ENCODE measurements at places on chromosomes 5 and 9. TPM values are rescaled to one million over a fixed set of nuclear protein-coding genes. Genes with fewer than 3 reads are reported as not detected.
A peak's percentile ranks its signal among the peaks of the same experiment; 100 is the strongest.

Gene MCC
- 22.0 TPM for total RNA-seq

Gene LPCAT1
- 44.1 TPM for total RNA-seq

Gene TAF7
- 96.9 TPM for total RNA-seq

Gene ANKRD34B
- total RNA-seq = not detected

Gene ZBTB5
- 16.1 TPM for total RNA-seq

Gene CBY3
- total RNA-seq = not detected

Gene ACSL6
- 2.4 TPM for total RNA-seq

- peaks cover 16% of the 10 kb centered on the region for H3K4me1 ChIP-seq
- peaks cover 54% of the 10 kb centered on the region for H3K27me3 ChIP-seq
- peak overlapping the region; percentile 59 for H3K4me3 ChIP-seq
Measured at GRCh38 chr5:114362197-114362976, 517 bp downstream of the KCNN2 start.

GRCh38 chr5:179873588-179874110 is 15.0 kb upstream of the MRNIP start:
- no peaks in the 10 kb centered on the region for H3K36me3 ChIP-seq
- DNase-seq = no peak
- no peak overlapping the region for H3K4me3 ChIP-seq

- H3K27me3 ChIP-seq = no peaks in the 10 kb centered on the region
- H3K4me1 ChIP-seq = no peaks in the 10 kb centered on the region
- no peak overlapping the region for H3K27ac ChIP-seq
- DNase-seq = no peak
- H3K4me3 ChIP-seq = no peak overlapping the region
Measured at GRCh38 chr5:14298126-14298847, 155.1 kb downstream of the TRIO start.

GRCh38 chr9:128438343-128439109 is 17.3 kb upstream of the ODF2 start:
- no peaks in the 10 kb centered on the region for H3K4me1 ChIP-seq
- DNase-seq = peak; percentile 88
- H3K36me3 ChIP-seq = no peaks in the 10 kb centered on the region
- H3K27me3 ChIP-seq = no peaks in the 10 kb centered on the region
- no peak overlapping the region for H3K27ac ChIP-seq
- H3K4me3 ChIP-seq = no peak overlapping the region

GRCh38 chr5:116482394-116482793 is 92.2 kb downstream of the SEMA6A start:
- H3K27me3 ChIP-seq = no peaks in the 10 kb centered on the region
- no peaks in the 10 kb centered on the region for H3K4me1 ChIP-seq
- no peak overlapping the region for H3K4me3 ChIP-seq
- H3K36me3 ChIP-seq = no peaks in the 10 kb centered on the region
- no peak overlapping the region for H3K27ac ChIP-seq

GRCh38 chr5:177369645-177370440 is 12.1 kb downstream of the RGS14 start:
- peak overlapping the region; percentile 45 for H3K27ac ChIP-seq
- no peak for DNase-seq
- H3K27me3 ChIP-seq = no peaks in the 10 kb centered on the region
- H3K36me3 ChIP-seq = no peaks in the 10 kb centered on the region
- H3K4me3 ChIP-seq = no peak overlapping the region
- peaks cover 16% of the 10 kb centered on the region for H3K4me1 ChIP-seq

- H3K4me3 ChIP-seq = no peak overlapping the region
- no peaks in the 10 kb centered on the region for H3K4me1 ChIP-seq
- H3K36me3 ChIP-seq = no peaks in the 10 kb centered on the region
- no peaks in the 10 kb centered on the region for H3K27me3 ChIP-seq
- DNase-seq = no peak
Measured at GRCh38 chr5:143648696-143649095, 163.3 kb upstream of the HMHB1 start.

DNA sequence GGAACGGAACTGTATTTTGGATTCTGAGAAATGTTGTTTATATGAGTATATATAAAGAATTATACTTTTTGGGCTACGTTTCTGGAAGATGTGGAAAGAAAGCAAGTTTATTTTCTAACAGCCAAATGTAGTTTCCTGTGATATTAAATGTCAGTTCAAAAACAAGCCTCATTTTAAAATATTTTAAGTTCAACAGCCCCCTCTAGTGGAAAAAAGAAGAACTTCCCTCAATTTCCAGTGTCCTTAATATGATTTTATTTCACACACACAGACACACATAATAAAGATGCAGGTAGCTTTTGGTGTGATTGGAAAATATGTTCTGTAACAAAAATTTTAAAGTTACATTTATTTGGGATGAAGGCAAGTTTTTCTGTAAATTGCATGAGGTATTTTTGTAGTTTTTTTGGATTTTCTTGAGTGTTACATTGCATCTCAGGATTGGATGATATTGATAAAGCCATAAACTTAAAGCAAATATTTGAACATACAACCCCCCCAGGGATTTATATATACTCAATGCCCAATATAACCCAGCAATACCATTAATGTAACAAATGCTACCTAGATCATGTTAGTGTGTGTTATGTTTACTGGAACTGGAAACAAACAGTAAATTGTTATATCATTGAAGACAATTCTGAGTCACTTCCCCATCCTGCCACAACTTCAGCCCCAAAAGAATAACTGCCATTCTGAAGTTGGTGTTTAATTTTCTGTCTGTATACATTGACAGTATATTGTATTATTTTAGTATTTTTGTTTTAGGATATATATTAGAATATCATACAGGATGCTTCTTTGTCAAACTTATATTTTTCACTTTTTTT is 54.0 kb downstream of the CCDC171 start:
- H3K4me1 ChIP-seq = no peaks in the 10 kb centered on the region
- H3K36me3 ChIP-seq = no peaks in the 10 kb centered on the region
- no peak overlapping the region for H3K27ac ChIP-seq
- no peaks in the 10 kb centered on the region for H3K27me3 ChIP-seq

- DNase-seq = no peak
- H3K36me3 ChIP-seq = no peaks in the 10 kb centered on the region
- H3K4me1 ChIP-seq = no peaks in the 10 kb centered on the region
- H3K27me3 ChIP-seq = no peaks in the 10 kb centered on the region
Measured at GRCh38 chr9:99307851-99308250, 85.8 kb downstream of the SEC61B start.

- peaks cover 5% of the 10 kb centered on the region for H3K27me3 ChIP-seq
- no peak overlapping the region for H3K27ac ChIP-seq
- no peaks in the 10 kb centered on the region for H3K36me3 ChIP-seq
Measured at GRCh38 chr5:920321-920720, 27.6 kb downstream of the TRIP13 start.

DNA sequence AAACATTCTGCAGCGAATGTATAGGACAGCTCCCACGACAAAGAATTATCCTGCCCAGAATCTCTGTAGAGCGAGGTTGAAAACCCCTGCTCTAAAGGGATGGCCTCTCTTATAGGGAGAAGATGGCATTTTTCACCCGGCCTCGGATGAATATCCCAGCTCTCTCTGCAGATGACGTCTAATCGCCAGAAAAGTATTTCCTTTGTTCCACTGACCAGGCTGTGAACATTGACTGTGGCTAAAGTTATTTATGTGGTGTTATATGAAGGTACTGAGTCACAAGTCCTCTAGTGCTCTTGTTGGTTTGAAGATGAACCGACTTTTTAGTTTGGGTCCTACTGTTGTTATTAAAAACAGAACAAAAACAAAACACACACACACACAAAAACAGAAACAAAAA is 17.4 kb upstream of the RARS1 start:
- no peak for DNase-seq
- no peak overlapping the region for H3K27ac ChIP-seq
- no peak overlapping the region for H3K4me3 ChIP-seq
- no peaks in the 10 kb centered on the region for H3K4me1 ChIP-seq

DNA sequence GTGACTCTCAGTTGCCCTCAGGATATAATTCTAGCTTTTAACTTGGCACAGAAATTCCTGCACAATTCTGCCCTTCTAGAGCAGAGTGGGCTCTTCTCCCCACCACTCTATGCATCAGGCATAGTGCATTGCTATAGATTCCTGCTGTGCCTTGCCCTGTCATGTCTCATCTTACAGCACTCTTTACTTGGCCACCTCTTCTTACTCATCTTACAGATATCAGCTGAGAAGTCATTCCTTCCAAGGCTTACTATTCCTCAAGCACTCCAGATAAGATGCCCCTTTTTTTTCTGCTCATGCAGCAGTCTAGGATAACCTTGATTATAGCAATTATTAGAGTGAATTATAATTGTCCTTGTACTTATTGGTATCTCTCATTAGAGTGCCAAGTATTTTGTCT is 5.6 kb downstream of the FAM221B start:
- H3K4me1 ChIP-seq = no peaks in the 10 kb centered on the region
- H3K36me3 ChIP-seq = no peaks in the 10 kb centered on the region
- no peak overlapping the region for H3K4me3 ChIP-seq
- H3K27ac ChIP-seq = no peak overlapping the region

DNA sequence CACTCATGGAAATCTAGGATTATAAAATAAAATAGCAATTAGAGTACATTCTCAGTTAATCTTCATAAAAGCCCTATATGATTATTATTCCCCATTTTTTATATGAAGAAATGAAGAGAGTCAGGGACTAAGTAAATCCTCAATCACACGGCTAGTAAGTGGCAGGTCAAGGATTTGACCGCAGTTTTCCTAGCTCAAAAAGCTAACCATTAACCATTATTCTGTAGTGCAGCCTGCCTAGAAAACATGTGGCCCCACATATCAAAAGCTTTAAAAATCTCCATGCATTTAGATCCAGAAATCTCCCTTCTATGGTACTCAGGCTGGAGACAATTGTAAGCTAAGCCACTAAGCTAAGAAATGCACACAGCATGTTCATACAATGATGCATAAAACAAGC is 21.4 kb downstream of the EPB41L4A start:
- DNase-seq = no peak
- no peaks in the 10 kb centered on the region for H3K36me3 ChIP-seq
- no peak overlapping the region for H3K4me3 ChIP-seq
- H3K4me1 ChIP-seq = no peaks in the 10 kb centered on the region
- H3K27me3 ChIP-seq = no peaks in the 10 kb centered on the region

GRCh38 chr9:92631452-92632343 is 38.2 kb downstream of the IPPK start:
- H3K27me3 ChIP-seq = no peaks in the 10 kb centered on the region
- H3K4me3 ChIP-seq = no peak overlapping the region
- no peaks in the 10 kb centered on the region for H3K36me3 ChIP-seq
- no peaks in the 10 kb centered on the region for H3K4me1 ChIP-seq

- peaks cover 11% of the 10 kb centered on the region for H3K4me1 ChIP-seq
- H3K27ac ChIP-seq = no peak overlapping the region
- peak overlapping the region; percentile 41 for H3K4me3 ChIP-seq
- H3K27me3 ChIP-seq = peaks cover 8% of the 10 kb centered on the region
Measured at GRCh38 chr9:4792054-4792571, 631 bp upstream of the RCL1 start.

DNA sequence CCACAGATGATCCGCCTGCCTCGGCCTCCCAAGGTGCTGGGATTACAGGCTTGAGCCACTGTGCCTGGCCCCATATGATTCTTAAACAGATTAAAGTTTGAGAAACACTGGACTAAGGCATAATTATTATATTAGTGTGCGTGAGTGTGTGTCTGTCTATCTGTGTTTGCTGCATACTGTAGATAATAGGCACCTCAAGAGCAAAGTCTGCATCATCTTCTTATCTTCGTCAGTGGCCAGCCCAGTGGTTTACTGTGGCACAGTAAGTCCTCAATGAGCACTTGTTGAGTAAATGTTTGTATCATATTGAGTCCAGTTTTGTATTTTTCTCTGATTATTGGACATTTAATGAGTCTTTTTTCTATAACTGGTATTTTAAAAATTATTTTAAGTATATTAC is 81.7 kb downstream of the ITGA1 start:
- H3K36me3 ChIP-seq = no peaks in the 10 kb centered on the region
- H3K4me1 ChIP-seq = peaks cover 6% of the 10 kb centered on the region
- no peak overlapping the region for H3K27ac ChIP-seq
- H3K27me3 ChIP-seq = no peaks in the 10 kb centered on the region
- no peak for DNase-seq

- no peak overlapping the region for H3K4me3 ChIP-seq
- no peaks in the 10 kb centered on the region for H3K4me1 ChIP-seq
- H3K27me3 ChIP-seq = peaks cover 5% of the 10 kb centered on the region
- DNase-seq = no peak
- H3K36me3 ChIP-seq = no peaks in the 10 kb centered on the region
Measured at GRCh38 chr5:9834871-9835770, 205.0 kb upstream of the TAS2R1 start.

DNA sequence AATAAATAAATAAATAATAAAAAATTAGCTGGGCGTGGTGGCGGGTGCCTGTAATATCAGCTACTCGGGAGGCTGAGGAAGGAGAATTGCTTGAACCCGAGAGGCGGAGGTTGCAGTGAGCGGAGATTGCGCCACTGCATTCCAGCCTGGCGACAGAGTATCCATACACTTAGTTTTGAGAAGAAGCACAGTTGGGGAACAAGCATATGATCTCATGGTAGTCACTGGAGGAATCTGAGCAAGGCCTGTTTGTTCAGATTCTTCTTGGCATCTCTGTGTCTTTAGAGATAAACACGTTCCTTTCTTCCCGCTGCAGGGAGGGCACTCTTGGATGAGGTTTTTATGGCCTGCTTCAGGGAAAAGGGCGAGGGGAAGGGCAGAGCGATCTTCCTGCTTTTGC is 15.6 kb upstream of the DENND1A start:
- no peak overlapping the region for H3K4me3 ChIP-seq
- no peaks in the 10 kb centered on the region for H3K27me3 ChIP-seq
- peaks cover 8% of the 10 kb centered on the region for H3K4me1 ChIP-seq

DNA sequence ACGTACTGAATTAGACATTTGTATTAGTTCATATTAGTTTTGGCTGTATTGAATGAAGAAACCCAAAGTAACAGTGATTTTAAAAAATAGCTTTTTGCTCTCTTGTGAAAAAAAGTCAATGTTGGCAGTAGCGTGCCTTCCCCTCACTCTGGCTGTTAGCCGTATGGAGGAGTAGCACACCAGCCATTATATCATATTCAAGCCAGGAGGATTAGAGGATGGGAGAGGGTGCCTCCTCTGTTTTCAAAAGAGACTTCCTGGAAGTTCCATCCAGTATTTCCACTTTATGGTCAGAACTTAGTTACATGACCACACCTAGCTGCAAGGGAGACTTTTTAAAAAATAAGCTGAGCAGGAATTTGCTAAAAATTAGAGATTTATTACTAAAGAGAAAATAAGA is 41.2 kb downstream of the GPR21 start:
- no peak for DNase-seq
- H3K27ac ChIP-seq = peak overlapping the region; percentile 20
- H3K4me3 ChIP-seq = no peak overlapping the region
- H3K27me3 ChIP-seq = no peaks in the 10 kb centered on the region
- no peaks in the 10 kb centered on the region for H3K4me1 ChIP-seq

DNA sequence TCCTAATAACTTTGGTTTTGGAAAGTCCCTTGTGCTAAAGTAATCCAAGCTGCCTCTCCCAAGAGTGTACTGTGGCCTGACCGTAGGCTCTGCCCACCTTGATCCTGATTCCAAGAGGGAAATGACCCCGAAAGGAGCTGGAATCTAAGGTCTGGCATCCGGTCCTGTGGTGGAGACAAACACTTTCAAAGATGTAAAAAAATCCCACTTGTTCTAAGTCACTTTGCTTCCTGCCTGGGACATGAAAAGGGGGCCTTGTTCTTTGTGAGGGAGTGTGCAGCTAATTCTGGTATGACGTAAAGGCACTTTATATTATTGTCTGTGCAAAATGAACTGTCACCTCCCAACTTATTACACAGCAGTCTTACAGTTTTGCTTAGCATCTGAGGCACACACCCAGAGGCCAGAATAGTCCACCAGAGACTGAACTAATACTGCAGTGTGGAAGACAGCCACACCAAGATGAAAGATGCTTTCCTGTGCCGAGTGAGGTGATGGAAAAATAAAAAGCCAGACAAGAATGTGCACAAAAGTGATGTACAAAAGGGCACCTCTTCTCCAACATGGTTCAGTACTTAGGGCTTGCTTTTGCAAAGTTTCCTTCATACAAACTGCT is 128.7 kb downstream of the SLC12A2 start:
- H3K27me3 ChIP-seq = no peaks in the 10 kb centered on the region
- no peaks in the 10 kb centered on the region for H3K36me3 ChIP-seq
- no peak for DNase-seq
- no peak overlapping the region for H3K4me3 ChIP-seq
- no peaks in the 10 kb centered on the region for H3K4me1 ChIP-seq
- H3K27ac ChIP-seq = no peak overlapping the region
